ENCODE measurements at places on chromosomes 3 and 15.

GRCh38 chr15:70476441-70476840 lies 286.9 kb downstream of the UACA start:
- DNase-seq, result no peak

DNA sequence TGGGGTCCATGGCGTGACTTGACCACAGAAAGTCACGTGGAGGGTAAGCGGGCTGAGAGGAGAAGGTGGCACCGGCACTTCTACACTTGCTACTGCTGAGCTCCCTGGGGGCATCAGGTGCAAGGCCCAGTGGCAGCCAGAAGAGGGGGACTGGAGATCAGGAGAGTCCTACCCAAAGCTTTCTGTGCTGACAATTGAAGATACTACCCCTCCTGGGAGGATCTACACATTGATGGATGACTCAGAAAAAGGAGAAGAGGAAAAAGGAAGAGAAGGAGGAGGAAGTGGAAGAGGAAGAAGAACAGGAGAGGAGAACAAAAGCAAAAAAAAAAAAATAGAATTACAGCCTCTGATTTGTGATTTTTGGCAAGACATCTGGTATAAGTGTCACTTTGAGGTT lies 41.2 kb downstream of the MYO5C start:
- DNase-seq, result no peak

- no peak for DNase-seq
These were observed 374.1 kb upstream of the TBL1XR1 start for GRCh38 chr3:177571271-177571943.

- DNase-seq, result no peak
These were observed 42.8 kb downstream of the GAP43 start for GRCh38 chr3:115666081-115666480.

DNA sequence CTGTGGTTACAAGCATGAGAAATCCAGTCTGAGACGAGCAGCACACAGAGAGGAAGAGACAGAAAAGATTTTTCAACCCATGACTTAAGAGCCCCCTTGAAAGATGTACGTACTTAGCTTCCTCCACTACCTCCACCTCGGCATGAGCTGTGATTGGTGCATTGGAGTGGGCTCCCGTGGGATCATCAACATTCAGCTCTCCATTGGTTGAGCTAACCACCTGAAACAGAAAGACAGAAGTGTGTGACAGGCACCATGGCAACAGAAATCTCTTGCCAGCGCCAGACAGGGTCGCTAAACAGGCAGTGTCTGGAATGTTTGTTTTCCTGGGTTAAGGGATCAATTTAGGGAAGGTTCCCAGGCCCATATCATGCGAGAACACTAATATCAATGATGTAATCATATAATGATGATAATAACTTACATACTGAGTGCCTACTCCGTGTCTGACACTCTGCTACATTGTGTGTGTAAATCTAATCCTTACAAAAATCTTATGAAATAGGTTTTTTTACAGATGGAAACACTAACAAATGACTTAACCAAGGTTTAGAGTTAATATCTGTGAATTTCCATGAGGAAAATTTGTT lies 17.5 kb upstream of the PPIB start:
- DNase-seq, result no peak

GRCh38 chr3:63395960-63396359 lies 117.9 kb downstream of the SYNPR start:
- no peak for DNase-seq

DNA sequence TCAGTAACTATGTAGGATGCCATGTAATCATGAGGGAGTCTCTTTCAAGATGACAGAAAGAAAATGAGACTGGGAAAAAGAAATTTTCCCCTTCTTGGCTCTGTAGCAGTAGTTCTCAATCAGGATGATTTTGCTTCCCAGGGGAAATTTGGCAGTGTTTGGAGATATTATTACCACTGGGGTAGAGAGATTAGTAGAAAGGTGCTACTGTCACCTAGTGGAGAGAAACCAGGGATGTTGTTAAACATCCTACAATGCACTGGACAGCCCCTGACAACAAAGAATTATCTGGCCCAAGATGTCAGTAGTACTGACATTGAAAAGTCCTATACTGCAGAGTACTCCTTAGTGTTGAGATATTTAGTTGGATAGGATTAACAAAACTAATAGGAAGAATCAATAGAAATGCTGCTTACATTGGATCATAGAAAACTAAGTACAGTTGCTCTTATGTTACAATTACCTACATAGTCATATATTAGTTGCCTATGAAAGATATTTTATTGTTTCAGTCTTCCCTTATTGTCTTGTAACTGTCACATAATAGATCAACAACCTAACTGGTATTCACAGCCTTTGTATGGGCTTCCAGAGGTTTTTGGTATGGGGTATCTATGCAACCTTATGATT lies 433.3 kb downstream of the RAP2B start:
- no peak for DNase-seq

DNA sequence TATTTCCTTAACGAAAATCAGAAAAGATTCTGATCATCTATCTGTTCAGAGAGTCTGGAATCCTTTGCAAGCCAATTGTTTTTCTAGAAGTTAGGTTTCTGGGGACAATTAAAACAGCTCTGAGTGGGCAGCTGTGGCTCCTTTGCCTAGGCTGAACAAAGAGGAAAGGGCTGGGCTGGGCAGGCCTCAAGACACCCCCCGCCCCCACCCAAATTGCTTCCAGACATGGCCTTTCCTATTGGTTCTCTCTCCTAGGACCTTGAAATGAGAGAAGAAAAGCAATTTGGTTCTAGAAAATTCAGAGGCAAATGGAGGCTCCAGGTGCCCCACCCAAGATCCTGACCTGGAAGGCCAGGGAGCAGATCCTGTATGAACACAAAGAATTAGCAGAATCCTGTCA lies 2.3 kb upstream of the ADPGK start:
- no peak for DNase-seq

DNA sequence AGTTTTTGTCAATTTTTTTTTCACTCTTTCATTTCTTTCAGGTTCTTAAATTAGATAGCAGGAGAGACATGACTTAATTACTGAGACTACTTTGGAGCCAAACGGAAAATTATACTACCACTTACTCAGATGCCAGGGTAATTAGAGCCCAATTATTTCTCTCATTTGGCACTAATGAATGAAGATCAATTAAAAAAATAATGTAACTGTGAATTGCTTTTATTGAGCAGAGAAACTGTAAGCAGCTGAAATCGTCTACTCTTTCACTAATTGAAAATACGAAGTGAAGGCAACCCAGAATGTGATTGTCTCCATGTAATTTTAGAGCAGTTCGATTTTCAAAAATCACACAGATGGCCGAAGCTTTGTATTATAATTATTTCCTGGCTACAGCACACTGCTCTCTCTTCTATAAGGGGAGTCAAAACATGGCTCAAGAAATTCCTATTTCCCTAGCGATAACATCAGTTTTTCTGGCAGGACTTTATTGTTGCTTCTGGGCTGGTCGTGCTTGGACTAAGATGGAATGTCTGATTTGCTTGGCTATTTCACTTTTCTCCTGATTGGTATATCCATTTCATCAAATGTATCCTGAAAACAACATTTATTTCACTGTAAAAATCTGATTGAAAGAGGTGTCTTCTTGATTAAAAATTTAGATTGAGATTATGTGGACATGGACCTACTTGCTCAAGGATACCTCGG lies 55.8 kb upstream of the PDZRN3 start:
- DNase-seq, result no peak

GRCh38 chr3:43144761-43145490 lies 39.0 kb upstream of the POMGNT2 start:
- DNase-seq, result no peak

- no peak for DNase-seq
These were observed 129.8 kb downstream of the MEIS2 start for GRCh38 chr15:36970522-36970921.

DNA sequence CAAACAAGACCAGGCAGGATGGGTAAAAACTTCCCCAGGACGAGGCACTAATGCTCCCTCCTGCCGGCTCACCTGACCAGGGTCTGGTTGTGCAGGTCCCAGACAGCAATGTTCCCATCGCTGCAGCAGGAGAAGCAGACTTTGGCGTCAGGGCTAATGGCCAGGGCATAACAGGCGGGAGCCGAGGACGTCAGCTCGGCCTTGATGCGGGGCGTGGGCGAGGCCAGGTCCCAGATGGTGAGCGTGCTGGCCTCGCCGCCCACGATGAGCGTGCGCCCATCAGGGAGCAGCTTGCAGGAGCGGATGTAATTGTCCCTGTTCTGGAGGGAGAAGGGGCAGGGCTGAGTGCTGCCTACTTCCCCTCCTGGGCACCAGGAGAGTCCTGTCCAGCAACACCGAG lies 43.4 kb downstream of the TLE3 start:
- no peak for DNase-seq

- DNase-seq, result no peak
These were observed 12.4 kb downstream of the SLC2A2 start for GRCh38 chr3:171013822-171014748.

- DNase-seq, result no peak
These were observed 565.9 kb downstream of the PDCD6IP start for GRCh38 chr3:34364335-34364734.

GRCh38 chr3:62139957-62140356 lies 233.4 kb downstream of the FEZF2 start:
- no peak for DNase-seq

- no peak for DNase-seq
These were observed 59.5 kb upstream of the KY start for GRCh38 chr3:134710313-134710680.

- DNase-seq, result no peak
These were observed 18.2 kb downstream of the ZNF592 start for GRCh38 chr15:84766461-84767035.

- no peak for DNase-seq
These were observed 60.7 kb downstream of the CFAP20DC start for GRCh38 chr3:58989163-58989562.

GRCh38 chr3:188673646-188674186 lies 498.1 kb upstream of the TPRG1 start:
- no peak for DNase-seq

DNA sequence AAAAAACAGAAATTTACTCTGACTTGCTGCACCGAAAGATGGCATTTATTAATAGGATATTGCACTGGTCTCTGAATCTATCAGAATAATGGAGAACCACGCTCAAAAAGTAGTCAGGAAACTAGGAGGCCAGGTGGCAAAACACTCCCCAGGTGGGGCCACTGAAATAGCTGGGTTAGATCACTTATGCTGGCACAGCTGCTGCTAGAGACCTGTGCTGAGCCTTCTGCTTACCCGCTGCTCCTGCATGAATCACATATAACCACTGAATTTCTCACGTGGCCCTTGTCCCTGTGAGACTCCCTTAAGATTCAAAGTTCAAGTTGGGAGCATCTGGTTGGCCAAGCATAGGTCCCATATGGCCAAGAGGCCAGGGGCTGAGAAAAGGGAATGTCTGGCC lies 66.0 kb upstream of the OXTR start:
- no peak for DNase-seq

DNA sequence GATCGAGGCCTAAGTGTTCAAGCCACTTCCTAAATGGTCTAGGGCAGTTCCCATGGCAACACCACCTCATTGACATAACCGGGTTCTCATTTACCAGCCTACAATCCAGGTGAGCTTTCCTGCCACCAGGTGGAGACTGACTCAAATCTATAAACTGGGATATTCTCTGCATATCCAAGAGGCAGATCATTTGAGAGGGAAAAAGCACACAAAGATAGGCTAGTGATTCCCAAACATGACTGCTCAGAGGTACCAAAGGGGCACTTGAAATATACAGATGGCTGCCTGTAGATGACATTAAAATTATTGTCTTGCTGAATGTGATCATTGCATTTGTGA lies 141.3 kb upstream of the PROK2 start:
- no peak for DNase-seq

- DNase-seq, result no peak
These were observed 64.0 kb upstream of the DGKG start for GRCh38 chr3:186425788-186426730.

- DNase-seq, result no peak
These were observed 87.7 kb downstream of the NEO1 start for GRCh38 chr15:73139744-73140553.

DNA sequence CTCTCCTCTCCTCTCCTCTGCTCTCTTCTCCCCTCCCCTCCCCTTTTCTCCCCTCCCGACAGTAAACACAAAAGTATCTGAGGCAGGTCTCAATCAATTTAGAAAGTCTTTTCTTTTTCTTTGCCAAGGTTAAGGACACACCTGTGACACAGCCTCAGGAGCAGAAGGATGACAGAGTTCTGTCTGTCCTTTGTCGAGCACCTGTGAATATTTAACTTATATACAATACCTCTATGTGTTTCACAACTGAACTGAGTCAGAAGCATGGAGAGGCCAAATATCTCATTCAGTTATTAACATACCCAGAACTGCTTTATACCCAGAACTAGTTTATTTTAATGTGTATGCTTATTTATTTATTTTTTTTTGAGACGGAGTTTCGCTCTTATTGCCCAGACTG lies 81.1 kb upstream of the ROBO1 start:
- no peak for DNase-seq

GRCh38 chr15:78211189-78211921 lies 23.0 kb downstream of the ACSBG1 start:
- no peak for DNase-seq

DNA sequence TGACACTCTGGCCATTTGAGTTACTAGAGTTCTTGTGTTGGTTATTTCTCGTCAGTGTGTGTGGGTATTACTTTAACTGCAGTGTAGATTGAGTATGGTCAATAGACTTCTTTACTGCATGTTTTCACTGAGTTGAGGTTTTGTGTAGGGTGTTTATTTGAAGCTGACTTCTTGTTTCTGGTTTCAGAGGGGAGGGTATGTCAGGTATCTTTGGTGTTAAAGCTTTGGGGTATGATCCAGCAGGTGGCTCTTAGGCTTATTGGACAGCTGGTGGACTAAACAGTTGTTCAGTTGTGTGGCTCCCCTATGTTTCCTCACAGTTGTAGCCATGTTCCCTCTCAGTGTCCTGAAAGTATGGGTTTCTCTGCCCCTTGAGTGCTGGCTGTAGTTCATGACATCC lies 72.0 kb downstream of the AKAP13 start:
- no peak for DNase-seq

DNA sequence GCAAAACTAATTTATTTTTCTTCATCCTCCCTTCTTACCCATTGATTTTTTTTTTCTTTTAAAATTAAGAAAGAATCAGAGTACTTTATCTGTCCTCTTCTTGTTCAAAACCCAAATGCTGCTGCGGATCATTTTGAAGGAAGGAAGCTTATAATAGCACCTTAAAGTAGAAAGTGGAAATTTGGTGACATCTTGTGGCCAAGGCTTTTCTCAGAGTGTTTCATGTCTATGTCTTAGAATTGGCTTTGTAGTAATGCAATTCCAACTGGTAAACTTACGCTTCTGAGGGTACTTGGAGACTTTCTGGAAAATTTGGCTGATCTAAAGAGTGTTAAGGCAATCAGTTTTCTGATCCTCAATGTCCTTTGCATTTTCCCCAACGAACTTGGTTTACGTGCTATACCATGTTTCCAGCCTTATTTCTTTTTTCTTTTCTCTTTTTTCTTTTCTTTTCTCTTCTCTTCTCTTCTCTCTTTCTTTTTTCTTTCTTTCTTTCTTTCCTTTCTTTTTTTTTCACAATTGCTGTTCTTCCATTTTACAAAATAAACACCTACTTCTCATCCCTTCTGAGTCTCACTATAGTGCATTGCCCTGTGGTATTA lies 30.7 kb downstream of the C3orf38 start:
- DNase-seq, result no peak

DNA sequence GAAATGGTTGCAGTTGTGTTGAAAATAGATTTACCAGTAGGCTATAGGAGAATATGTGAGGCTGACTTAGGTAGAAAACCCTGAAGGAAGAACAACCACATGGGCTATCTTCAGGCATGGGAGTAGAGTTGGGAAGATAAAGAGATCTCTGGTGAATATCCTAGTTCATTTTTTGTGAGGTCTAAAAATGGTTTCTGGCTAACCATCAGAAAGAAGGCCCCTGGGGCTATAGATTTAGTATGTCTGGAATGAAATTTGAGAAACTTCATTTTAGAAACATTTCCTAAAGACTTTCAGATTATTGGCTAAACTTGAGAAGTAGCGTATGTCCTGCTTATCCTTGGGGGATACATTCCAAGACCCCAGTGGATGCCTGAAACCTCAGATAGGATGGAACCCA lies 148.2 kb downstream of the NAALADL2 start:
- no peak for DNase-seq

All from thoracic aorta (tissue), 2 donors.